Smooth muscle cell of bladder (primary cell): ENCODE measurements at places on chromosomes 5 and 9. TPM values are rescaled to one million over a fixed set of nuclear protein-coding genes. Genes with fewer than 3 reads are reported as not detected.

The IFNK gene
- total RNA-seq = not detected in 2 replicates

The CSF1R gene
- total RNA-seq = 0.14 and 0.46 TPM in 2 replicates

The PTAR1 gene
- total RNA-seq = 63.8 and 69.8 TPM in 2 replicates

The INSL6 gene
- not detected in 2 replicates for total RNA-seq

The DND1 gene
- 0.14 TPM in 1 of 2 replicates, not detected in the other for total RNA-seq

The IFNA2 gene
- total RNA-seq = not detected in 2 replicates

The RNF130 gene
- 16.9 and 24.9 TPM in 2 replicates for total RNA-seq

The SH3RF2 gene
- total RNA-seq = under 0.01 and 0.28 TPM in 2 replicates

The FGF18 gene
- not detected in 2 replicates for total RNA-seq

The PCDHB4 gene
- total RNA-seq = 0.09 and 0.14 TPM in 2 replicates

The GLDC gene
- total RNA-seq = 1.4 TPM in 1 of 2 replicates, not detected in the other

The ALDH1A1 gene
- 238 and 290 TPM in 2 replicates for total RNA-seq

The GNA14 gene
- 0.57 and 1.4 TPM in 2 replicates for total RNA-seq

The C5orf52 gene
- not detected in 2 replicates for total RNA-seq

The FAM169A gene
- under 0.01 and 0.09 TPM in 2 replicates for total RNA-seq

The CCDC192 gene
- total RNA-seq = not detected in 2 replicates

The ORM2 gene
- total RNA-seq = not detected in 2 replicates

The GADD45G gene
- total RNA-seq = 1.00 and 1.5 TPM in 2 replicates

The SH3GL2 gene
- not detected in 2 replicates for total RNA-seq

The MCCC2 gene
- total RNA-seq = 10.4 and 15.1 TPM in 2 replicates

The NNT gene
- 81.3 and 94.2 TPM in 2 replicates for total RNA-seq

The GABRA1 gene
- total RNA-seq = not detected in 2 replicates

The CCDC180 gene
- total RNA-seq = 1.7 TPM in 2 replicates

The TXNDC8 gene
- total RNA-seq = not detected in 2 replicates

The CARD9 gene
- total RNA-seq = 2.2 and 3.0 TPM in 2 replicates

The PPP3R2 gene
- total RNA-seq = not detected in 2 replicates

The LCN1 gene
- 0.28 and 0.65 TPM in 2 replicates for total RNA-seq

The TLE1 gene
- 32.9 and 38.8 TPM in 2 replicates for total RNA-seq

The AFAP1L1 gene
- 2.4 and 2.8 TPM in 2 replicates for total RNA-seq

The BTNL9 gene
- total RNA-seq = not detected in 2 replicates

The TNC gene
- total RNA-seq = 46.8 and 73.0 TPM in 2 replicates

The THBS4 gene
- 1.1 and 3.2 TPM in 2 replicates for total RNA-seq

The HSPB3 gene
- total RNA-seq = not detected in 2 replicates

The DBH gene
- not detected in 2 replicates for total RNA-seq

The PCDHB13 gene
- total RNA-seq = 0.28 TPM in 2 replicates

The PLPP7 gene
- 6.8 and 14.0 TPM in 2 replicates for total RNA-seq

The ADAMTS16 gene
- total RNA-seq = 0.14 and 0.18 TPM in 2 replicates

The CDO1 gene
- total RNA-seq = 2.6 and 7.7 TPM in 2 replicates

The NTRK2 gene
- total RNA-seq = 0.09 TPM in 1 of 2 replicates, not detected in the other

The YIPF5 gene
- total RNA-seq = 106 and 130 TPM in 2 replicates

The SPTAN1 gene
- total RNA-seq = 321 and 365 TPM in 2 replicates

The RACK1 gene
- 5,283 and 5,860 TPM in 2 replicates for total RNA-seq

The PCDHB2 gene
- total RNA-seq = 1.6 and 1.8 TPM in 2 replicates

The TAF11L13 gene
- total RNA-seq = not detected in 2 replicates

The SLC34A3 gene
- total RNA-seq = not detected in 2 replicates

The TTC23L gene
- total RNA-seq = 0.37 and 0.43 TPM in 2 replicates

The N4BP3 gene
- total RNA-seq = 0.71 and 0.83 TPM in 2 replicates

The GPR151 gene
- total RNA-seq = not detected in 2 replicates

The SUSD3 gene
- 1.1 and 1.6 TPM in 2 replicates for total RNA-seq

The PAX5 gene
- total RNA-seq = not detected in 2 replicates

The LCN15 gene
- not detected in 2 replicates for total RNA-seq
